ENCODE measurements at places on chromosomes 6 and 20.
A peak's percentile ranks its signal among the peaks of the same experiment; 100 is the strongest.

DNA sequence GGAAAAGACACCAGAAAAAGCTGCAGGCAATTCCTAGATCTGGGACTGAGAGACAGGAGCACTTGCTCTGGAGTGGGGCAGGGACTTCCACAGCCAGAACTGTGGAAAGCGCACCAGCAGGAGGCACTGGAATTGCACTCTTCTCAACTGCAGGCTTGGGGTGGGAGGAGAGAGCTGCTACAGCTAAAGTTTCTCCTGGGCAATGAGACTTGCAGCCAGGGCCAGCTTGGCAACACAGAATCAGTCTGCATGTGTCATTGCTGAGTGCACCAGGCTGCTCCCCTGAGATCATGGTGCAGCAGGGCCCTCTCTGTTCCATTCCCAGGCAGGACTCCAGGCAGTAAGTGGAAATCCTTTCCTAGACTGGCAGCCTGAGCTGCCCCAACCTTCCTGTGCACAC lies 145.8 kb downstream of the INSM1 start:
- DNase-seq: peak; percentile 41

GRCh38 chr6:47239546-47239945 lies 70.2 kb downstream of the TNFRSF21 start:
- DNase-seq: no peak

- DNase-seq: no peak
These were observed 8.4 kb upstream of the HLA-A start for GRCh38 chr6:29933955-29934354.

DNA sequence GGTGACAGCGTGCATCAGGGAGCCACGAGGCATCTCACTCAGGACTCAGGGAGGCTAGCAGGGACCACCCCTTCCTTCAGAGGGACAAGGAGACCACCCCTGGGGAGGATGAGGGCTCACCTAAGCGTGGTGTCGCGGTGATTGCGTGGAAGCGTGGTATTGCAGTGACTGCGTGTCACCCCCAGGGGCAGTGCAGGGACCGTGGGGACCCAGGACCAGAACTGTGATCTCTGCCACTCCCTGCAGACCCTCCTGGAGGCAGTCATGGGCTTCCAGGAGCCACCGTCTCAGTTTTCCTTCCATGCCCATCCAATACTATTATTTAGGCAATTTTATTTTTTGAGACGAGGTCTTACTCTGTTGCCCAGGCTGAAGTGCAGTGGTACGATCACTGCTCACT lies 147.1 kb downstream of the TAF4 start:
- DNase-seq: no peak

- no peak for DNase-seq
These were observed 49.6 kb downstream of the PTCHD4 start for GRCh38 chr6:48061265-48061990.

DNA sequence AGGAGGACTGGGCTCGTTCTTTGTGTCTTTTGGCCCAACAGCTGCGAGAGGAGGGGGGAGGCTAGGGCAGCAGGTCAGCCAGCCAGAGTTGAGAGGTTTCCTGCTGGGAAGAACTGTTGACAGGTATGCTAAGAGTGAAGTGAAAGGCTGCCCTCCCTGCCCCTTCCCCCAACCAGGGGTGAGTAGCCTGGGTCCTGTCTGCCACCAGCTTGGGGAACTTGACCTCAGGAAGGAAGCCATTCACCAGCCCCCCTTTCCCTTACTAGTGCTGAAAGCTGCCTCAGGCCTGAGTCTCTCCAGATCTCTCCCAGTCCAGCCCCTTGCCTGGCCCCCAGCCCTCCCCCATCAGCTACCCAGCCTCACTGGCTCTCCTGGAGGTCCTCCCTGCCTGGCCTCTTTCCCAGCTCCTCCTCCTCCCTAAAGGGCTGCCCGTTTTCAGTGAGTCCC lies 20.7 kb upstream of the ZNF76 start:
- no peak for DNase-seq

DNA sequence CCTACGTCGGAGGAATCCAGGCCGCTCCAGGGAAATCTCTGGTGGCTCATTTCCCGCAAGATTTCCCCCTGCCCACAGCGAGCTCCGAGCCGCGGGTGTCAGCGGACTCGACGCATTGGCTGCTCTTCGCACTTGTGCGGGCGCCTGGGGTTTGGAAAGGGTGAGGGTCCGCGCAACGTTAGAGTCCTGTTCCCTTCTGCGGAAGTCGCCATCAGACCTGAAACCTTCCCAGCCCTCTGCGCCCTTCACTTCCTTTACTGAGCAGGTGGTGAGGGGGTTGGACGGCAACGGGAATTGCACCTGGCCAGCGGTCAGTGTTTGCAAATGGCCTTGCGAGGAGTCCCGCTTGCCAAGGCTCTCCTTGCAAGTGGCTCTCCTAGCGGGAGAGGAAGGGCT lies 8.4 kb downstream of the PAX1 start:
- DNase-seq: no peak

DNA sequence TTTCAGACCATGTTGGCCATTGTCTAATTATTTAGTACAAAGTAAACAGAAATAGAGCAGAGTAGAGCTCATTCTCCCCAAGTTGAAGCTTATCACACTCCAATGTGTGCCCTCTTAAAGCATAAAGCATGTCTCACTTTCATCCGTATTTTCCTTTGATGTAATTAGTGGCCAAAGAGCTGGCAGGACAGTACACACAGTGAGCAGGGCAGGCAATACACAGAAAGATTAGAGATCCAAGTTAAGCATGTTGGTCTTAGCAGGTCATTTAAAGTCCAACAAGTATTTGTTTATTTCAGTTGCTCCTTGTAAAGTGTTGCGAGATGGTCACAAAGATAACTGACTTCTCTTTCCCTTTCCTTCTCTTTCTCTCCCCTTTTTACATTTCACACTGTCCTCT lies 47.2 kb downstream of the RFX6 start:
- DNase-seq: no peak

- DNase-seq: peak; percentile 23
These were observed 842.0 kb upstream of the FLRT3 start for GRCh38 chr20:15179381-15179780.

GRCh38 chr20:36591854-36592641 lies 13.5 kb upstream of the RAB5IF start:
- peak; percentile 6 for DNase-seq

All from amygdala (tissue), 56 donors.